ENCODE measurements at places on chromosomes 2 and 18.
A peak's percentile ranks its signal among the peaks of the same experiment; 100 is the strongest.

GRCh38 chr18:4106407-4107033 is 348.6 kb downstream of the DLGAP1 start:
- DNase-seq = peak; percentile 58

DNA sequence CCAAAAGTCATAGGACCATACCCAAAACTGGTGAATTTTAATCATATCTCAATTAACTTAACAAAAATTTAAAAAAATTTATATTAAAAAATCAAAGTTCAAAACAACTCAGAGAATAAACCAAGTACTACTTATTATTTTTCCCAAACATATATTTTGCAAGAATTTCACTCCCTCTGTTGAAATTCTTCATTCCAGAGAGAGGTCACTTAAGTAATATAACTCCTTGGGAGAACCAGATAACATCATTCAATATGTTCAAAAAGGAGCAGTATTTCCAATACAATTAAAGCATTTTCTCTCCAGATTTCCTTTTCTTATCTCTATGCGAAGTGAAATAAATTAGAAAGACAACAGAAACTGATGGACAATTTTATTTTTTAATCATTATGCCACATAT is 165.9 kb upstream of the RND3 start:
- no peak for DNase-seq

DNA sequence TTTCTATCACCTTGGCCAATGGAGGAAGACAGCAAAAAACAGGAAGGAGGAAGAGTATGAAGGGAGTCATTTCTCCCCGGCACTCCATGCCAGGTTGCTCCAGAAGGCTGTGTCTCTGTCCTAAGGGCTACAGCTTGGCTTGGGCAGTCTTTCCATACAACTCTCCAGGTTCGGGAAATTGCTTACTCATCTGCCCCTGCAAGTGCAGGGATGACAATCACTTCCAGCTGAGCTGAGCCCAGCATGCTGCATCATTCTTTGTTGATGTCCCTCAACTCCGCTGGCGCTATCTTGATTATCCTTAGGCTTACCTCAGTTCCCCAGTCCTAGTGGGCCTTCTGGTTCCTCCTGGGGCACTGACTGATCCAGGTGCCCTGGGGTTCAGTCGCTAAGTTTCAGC is 86.9 kb upstream of the COPS8 start:
- no peak for DNase-seq

GRCh38 chr2:65565681-65566080 is 133.3 kb upstream of the SPRED2 start:
- no peak for DNase-seq

DNA sequence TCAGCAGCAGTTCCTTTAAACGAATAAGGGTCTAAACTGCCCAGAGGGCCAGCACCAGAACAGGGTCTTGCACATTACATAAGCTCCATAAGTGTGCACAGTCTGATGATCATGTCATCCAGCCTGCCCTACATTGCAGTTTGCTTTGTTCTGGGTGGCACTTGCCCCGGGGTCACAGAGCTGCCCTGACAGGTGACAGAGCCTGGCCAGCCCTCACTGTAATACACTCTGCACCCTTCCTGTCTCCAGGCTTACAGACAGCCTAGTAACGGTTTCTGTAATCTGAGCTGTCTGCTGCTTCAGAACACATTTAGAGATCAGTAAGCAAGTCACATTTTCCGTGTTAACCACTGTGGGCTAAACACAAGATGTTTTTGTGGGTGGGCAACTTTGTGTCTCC is 213.3 kb downstream of the FAM210A start:
- peak; percentile 15 for DNase-seq

GRCh38 chr2:6111781-6112261 is 419.6 kb downstream of the SOX11 start:
- no peak for DNase-seq

DNA sequence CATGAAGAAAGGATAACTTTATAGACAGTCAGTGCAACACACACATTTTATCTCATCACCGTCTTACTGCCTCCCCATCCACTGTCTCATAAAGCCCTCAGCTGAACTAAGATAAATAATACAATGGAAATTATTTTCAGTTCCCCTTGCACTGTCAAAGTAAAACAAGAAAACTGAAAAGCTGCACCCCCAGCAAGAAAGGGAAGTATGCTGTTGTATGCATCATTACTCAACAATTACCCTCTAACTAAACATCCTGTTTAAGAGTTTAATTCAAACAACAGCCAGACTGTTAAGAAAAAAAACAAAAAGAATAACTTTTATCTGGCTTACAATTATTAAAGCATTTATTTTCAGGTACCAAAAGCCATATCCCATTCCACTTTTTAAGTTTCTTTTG is 25.0 kb downstream of the MPPE1 start:
- DNase-seq = no peak

- DNase-seq = no peak
These were observed 131.5 kb downstream of the MAIP1 start for GRCh38 chr2:200086911-200087310.

DNA sequence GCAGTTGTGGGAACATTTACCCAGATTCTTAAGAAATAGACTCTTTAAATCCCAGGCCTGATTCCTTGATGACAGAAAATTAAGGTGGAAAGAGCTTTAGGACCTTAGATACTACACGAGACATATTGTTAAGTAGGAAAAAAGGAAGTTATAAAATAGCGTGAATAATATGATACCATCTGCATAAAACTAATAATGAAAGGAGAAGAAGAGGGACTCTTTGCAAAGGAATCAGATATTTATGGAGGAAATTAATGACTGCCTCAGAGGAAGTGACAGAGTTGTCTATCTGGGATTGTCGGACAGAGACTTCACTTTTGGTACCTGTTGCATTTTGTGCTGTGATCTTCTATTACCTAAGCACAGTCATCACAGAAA is 20.8 kb downstream of the APCDD1 start:
- DNase-seq = no peak

- DNase-seq = peak; percentile 73
These were observed 158.2 kb downstream of the MGAT5 start for GRCh38 chr2:134411828-134412638.

DNA sequence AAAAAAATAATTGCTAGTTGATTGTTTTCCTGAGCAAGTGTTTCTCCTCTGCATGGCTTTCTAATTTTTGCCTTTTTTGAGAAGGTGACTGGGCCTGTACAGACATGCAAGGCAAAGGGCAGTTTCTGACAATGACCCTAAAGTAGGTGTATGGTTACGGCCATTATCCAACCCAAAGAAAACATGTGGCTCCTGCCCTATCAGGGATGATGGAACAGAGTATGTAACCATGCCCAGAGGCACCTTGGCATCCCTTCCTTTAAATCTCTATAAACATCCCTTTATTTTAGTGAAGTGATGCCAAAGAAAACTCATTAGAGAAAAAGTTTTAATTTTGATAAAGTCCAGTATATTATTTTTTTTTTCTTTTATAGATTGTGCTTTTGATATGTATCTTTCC is 217.5 kb downstream of the LPIN1 start:
- DNase-seq = no peak

DNA sequence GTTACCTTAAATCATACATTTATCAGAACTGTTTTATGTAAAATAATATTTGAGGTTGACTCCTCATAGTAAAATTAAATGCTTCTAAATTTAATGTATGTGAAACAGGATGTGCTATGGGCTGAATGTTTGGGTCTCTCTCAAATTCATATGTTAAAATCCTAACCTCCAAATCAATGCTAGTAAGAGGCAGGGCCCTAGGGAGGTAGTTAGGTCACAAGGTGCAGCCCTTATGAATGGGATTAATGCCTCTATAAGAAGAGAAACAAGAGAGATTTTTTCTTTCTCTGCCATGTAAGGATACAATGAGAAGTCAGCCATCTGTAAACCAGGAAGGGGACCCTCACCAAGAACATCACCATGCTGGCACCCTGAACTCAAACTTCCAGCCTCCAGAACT is 67.2 kb upstream of the ETAA1 start:
- no peak for DNase-seq

- no peak for DNase-seq
These were observed 1292.2 kb upstream of the ZEB2 start for GRCh38 chr2:145812165-145812554.

GRCh38 chr2:74155830-74156229 is 8.1 kb upstream of the BOLA3 start:
- DNase-seq = no peak

- no peak for DNase-seq
These were observed 428.5 kb upstream of the CNTNAP5 start for GRCh38 chr2:123596621-123597020.

- DNase-seq = no peak
These were observed 225.7 kb upstream of the TNP1 start for GRCh38 chr2:217085543-217085942.

DNA sequence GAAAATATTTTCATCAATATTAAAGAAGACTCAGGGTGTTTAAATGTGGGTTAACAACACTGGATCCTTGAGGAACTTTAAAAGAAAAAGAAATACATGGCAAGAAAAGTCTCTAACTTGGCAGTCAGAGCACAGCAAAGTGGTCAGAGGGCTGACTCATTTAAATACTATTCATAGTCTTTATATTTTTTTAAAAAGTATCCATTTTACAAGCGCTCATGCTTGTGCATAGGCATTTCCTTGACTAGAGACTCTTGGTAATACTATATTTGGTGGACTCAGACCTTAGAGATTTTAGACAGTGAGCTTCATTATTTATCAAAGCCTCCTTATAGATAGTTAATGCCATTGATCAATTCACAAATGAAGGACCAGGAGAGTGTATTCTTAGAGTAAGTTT is 110.2 kb downstream of the ABCA12 start:
- DNase-seq = no peak

DNA sequence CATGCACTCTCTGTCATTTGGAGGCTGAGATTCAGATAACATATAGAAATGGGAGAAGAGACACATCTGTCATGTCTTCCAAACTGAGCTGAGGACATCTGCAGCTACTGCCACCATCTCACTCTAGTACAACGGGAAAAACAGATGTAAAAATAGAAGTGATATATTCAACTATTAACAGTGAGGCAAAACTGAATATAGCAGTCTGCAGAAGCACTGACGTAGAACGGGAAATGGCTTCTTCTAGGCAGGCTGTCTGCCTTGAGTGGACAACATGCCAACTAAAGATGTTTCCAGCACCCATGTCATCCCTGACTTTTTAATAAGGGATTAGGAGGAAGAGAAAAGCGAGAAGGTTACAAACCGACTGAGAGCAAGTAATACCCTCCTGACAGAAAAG is 51.6 kb downstream of the MRPL33 start:
- no peak for DNase-seq
